ENCODE measurements at places on chromosomes 4 and X.

DNA sequence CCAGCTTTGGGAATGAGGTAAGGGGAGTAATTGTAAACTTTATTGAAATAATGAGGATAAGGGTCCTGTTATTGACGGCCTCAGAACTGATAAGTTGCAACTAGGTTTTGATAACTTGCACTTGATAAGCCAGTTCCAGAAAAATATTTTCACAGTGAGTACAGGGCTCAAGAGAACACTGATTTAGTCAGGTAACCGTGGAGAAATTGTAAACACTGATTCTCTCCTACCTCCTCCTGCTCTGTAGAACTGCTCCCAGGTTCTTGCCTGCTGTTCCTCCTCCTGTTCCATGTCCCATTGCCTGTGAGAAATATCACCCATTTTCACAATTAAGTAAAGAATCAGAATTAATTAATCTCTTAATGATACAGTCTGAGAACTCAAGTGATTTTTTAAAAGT is 55.0 kb upstream of the CXXC4 start:
- no peak for DNase-seq

DNA sequence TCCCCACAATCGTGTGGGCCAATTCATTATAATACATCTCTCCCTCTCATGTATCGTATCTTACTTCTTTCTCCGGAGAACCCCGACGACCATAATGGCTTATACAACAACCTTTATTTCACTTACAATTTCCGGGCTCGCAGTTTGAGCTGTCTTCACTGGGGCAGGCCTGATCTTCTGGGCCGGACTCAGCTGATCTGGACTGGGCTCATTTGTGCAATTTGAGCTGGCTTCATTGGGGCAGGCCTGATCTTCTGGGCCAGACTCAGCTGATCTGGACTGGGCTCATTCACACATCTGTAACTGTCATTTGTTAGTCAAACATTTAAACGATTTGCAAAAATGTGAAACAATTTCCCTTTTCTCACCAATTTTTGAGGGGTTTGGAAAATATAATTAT is 171.5 kb upstream of the FRG1 start:
- no peak for DNase-seq

DNA sequence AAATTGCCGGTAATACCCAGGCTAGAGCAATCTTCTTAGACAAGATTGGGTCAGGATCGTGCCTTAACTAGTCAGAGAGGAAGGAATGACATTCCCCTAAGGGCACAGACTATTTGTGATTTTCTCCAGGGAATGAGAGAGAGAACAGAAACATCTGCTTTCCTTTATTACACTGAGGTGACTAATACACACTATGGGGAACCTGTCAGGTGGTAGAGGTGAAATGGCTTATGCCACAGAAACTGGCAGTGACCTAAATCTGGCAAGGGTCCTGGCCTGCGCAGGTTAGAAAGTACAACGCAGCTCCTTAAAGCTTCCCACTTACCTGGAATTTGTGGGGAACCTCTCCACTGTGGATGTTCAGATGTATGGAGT is 16.6 kb upstream of the HPGD start:
- no peak for DNase-seq

GRCh38 chr4:87882321-87882720 is 49.6 kb downstream of the MEPE start:
- no peak for DNase-seq

GRCh38 chr4:749698-750666 is 44.4 kb downstream of the PCGF3 start:
- no peak for DNase-seq

DNA sequence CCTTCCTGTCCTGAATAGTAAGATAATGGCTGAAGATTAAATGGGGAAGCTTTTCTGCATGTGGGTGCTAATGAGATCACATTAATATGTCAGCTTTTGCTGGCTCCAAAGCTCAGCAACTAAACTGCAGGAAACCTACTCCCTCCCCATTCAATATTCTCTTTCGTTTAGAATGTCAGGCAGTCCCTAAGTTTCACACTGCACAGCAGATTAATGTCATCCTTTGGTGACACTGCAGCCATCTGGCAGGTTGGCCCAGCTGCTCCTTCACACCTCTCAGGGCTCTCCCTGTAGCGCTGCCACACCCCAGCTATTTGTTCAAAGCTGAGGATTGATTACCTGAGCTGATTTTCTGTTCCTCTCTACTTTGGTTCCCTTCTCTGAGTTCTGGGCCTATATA is 110.5 kb downstream of the KDR start:
- DNase-seq = no peak

DNA sequence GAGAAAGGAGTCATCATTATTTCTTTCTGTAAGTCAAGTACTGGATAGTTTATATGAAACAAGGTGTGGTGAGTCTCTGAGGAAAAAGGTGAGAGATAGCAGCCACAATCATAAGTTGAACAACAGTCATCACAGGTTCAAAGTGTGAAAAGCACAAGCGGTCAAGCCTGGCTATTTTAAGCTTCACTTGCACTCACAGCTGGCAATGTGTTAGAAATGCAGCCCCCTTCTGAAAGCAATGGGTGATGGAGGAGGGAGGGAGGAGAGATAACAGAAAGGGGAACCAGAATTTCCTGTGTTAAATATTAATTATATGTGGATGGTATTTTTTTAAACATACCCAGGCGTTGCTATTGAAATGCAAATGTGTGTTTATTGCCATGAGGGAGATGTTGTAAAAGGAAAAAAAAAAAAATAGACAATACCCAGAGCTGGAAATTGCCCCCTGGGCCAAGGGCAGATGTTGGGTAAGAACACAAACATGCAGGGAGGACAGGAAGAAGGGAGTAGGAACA is 26.9 kb upstream of the BMP3 start:
- no peak for DNase-seq

GRCh38 chr4:73944061-73944875 is 37.6 kb downstream of the PF4 start:
- no peak for DNase-seq

GRCh38 chrX:132144061-132144460 is 16.2 kb upstream of the FRMD7 start:
- no peak for DNase-seq

DNA sequence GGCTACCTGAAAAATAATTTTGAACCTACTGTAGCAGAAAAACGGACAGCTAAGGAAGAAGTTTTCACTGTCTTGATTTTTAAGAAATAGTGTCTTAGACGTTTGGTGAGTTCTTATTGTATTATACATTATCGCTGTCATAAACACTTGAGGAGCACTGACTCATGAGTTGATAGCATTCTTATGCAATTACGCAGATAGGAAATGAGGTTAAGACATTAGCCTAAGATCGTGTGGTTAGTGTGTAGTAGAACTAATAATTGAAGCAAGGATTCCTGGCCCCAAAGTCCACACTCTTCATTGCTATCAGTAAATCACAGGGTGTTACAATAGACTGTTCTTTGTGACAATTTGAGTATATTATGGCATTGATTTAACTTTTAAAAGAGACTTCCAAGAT is 238.1 kb downstream of the ARAP2 start:
- no peak for DNase-seq

DNA sequence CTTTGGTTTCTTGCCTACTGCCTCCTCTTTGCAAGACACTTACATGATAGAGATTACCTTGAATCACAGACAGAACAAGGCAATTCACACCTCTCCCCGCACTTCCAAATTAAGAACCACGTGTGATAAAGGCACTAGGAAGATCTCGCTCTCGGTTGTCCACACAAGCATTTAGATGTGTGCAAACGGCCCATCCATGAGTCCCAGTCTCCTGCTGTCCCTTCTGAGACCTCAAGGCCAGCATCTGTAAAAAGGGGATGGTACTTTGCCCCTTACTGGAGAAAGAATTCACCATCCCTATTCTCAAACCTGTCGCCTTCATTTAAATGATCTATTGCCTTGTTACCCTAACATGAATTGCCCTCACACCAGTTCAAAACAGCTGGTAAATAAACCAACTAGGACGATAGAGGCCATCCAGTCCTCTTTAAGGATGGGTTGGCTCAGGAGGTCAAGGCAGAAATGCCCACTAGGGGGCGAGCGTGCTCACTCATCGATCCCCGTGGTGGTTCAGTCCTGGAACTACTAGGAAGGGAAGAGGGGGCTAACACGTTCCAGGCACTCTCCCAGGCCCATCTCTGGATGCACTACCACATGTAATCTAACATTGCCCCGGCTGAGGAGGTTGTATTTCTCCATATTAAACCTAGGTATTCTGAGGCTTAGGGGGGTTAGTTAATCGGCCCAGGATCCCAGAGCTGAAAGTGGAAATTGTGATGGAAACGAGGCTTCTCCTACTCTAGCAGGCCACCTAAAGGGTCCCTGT is 95.8 kb downstream of the DHX15 start:
- DNase-seq = peak; percentile 77

- DNase-seq = no peak
Observed at GRCh38 chr4:188297873-188298272, 158.6 kb downstream of the TRIML1 start.

DNA sequence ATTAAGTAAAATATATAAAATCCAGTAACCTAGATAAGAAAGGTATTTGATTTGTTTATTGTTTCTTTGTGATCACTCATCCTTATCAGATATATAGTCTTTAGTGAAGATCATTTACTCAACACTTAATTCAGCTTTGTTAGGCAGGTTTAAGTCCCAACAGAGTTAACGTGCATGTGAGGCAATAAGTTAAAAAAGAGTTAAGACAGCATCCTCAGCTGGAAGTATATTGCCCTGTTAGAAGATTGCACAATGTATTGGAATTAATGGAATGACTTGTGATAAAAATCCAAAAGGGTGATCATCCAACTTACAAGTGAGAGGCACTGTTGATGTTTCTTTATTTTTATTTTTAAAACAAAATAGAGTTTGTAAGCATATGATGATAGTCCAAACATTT is 1162.1 kb downstream of the RAPGEF2 start:
- DNase-seq = no peak

DNA sequence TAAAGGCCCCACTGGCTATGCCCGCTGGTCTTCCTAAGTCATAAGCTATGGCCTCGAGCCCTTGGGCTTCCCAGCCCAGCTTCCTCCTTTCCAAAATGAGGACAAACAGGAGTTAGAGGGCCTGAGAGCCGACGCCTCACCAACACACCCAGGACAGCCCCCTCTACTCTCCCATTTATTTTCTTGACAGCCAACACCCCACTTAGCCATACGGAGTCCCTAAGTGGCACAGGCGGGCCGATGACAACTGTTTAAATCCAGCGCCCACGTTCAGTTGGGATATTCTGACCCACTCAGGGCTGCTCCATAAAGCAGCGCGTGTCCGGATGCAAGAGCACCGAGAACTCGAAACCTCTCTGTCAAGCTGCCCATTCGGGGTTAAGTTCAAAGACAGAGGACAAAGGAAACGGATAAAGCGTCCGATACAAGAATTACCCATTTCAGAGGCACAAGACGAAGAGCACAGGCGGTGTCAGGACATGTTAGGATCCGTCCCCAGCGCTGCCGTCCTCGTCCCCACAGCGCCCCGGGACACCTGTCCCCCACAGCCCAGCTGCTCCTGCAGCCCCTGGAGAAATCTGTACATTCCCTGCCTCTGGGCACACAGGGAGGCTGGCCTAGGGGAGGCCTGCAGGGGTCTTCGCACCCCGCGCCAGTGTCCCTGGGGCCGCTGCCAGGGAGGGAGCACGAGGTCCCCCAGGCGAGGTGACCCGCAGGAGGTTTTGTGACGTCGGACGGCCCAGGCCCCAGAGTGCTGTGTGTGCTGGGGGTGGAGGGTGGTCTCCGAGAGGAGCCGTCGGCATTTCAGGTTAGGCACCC is 1.2 kb downstream of the PRKX start:
- DNase-seq = peak; percentile 21

DNA sequence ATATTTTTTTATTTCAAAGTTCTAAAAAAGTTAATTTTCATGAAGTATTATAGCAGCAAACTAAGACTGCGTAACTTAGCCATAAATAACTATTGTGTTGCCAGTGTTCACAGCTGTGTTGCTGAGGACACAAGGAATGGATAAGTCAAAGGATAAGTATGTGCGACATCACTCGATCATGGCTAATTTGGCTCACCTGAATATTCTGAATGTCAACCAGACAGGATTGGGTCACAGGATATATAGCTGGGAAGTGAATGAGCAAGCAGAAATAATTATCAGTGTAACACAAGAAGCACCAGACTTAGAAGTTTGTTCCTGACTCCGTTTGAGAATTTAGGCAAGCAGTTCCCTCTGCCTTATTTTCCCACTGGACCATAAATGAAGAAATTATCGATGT is 33.9 kb downstream of the PRDM8 start:
- no peak for DNase-seq

DNA sequence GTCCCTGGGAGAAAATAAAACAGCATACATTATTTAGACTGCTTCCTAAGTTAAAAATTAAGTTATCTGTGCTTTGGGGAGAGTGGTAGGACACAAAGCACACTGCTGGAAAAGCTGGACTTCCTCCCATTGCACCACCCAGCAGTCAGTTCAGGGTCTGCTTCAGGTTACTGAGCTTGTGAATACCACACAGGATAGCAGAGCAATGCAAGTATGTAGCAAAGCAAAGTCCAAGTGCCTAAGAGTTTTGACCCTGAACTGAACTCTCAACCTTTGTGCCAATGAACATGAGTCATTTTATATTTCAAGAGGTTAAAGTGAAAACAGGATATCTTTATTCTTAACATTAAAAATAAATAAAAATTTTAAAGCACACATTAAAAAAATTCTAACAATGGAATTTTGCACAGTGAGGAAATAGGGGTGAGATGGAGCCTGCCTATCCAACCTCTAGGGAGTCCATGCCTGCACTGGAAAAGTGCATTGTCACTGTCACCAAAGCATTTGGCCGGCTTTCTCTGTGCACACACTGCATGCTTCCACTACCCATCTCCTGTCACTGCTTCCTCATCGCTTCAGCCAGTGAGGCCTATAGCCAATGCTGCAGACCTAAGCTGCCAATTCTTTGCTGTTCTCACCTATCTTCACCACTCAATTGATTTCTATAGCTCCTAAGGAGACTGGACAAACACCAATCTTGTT is 50.9 kb downstream of the ABCG2 start:
- no peak for DNase-seq

GRCh38 chr4:187422655-187423054 is 572.9 kb upstream of the ZFP42 start:
- DNase-seq = no peak

All from activated CD4-positive, alpha-beta memory T cell treated with anti-CD3 and anti-CD28 coated beads for 36 hours (primary cell).